ENCODE measurements at places on chromosomes 2 and 18. TPM values are rescaled to one million over a fixed set of nuclear protein-coding genes. Genes with fewer than 3 reads are reported as not detected.

DNA sequence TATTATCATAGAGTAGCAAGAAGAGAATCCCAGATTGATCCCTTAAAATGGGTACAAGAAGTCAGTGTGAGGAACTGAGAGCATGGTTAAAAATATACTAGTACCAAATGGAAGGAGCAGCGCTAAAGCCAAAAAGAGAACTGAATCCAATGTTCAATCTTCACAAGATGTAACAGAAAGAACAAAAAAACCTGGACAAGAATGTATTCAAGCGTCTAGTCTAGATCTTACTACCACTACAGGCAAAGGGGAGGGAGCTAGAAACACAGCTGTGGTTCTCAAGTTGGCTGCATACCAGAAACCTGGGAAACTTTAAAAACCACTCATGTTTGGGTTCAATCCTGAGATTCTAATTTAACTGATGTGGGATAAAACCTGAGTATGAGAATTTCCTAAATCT, 57.5 kb downstream of the PIAS2 start:
- no peak overlapping the region for H3K27ac ChIP-seq
- H3K4me1 ChIP-seq, result peaks cover 9% of the 10 kb centered on the region
- H3K4me3 ChIP-seq, result no peak overlapping the region
- no peaks in the 10 kb centered on the region for H3K36me3 ChIP-seq

- DNase-seq, result no peak
- no peaks in the 10 kb centered on the region for H3K36me3 ChIP-seq
- no peak overlapping the region for H3K4me3 ChIP-seq
- no peak overlapping the region for H3K27ac ChIP-seq
Observed at GRCh38 chr18:63098018-63098981, 221.3 kb downstream of the BCL2 start.

Gene SLC66A2
- 18.1 TPM for total RNA-seq

DNA sequence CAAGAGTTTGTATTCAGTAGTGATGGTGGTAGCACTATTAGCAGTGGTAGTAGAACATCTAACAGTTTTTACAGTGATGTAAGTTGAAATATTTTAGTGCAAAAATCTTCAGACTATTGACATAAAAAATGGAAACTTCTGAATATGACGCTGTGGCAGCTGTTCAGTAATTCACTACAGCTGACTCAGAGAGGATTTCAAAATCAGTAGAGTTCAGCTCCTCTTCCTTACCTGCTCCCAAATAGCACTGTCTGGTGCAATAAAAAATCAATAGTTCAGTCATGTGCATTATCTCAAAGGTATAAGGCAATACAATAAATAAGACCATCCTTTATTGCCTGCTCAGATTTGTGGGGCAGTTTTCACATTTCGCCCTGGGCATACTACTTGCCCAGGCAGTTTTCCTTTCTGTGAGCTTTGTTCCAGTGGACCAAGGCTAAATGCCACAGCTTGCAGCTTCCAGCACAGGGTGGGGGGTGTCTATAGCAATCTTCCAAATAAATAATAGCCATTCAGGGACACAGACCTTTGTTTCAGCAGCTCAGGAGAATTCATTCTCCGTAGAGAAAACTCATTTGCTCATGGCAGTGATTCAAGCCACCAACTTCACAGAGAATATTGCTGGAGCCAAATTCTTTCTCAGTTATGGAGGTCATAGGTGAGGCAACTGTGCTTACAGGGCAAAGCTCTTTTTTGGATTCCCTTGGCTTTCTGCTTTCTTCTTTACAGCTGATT, 33.9 kb upstream of the GORASP2 start:
- no peak for DNase-seq
- no peak overlapping the region for H3K27ac ChIP-seq
- H3K27me3 ChIP-seq, result no peaks in the 10 kb centered on the region
- no peak overlapping the region for H3K4me3 ChIP-seq
- no peaks in the 10 kb centered on the region for H3K36me3 ChIP-seq

Gene KYNU
- total RNA-seq, result not detected

DNA sequence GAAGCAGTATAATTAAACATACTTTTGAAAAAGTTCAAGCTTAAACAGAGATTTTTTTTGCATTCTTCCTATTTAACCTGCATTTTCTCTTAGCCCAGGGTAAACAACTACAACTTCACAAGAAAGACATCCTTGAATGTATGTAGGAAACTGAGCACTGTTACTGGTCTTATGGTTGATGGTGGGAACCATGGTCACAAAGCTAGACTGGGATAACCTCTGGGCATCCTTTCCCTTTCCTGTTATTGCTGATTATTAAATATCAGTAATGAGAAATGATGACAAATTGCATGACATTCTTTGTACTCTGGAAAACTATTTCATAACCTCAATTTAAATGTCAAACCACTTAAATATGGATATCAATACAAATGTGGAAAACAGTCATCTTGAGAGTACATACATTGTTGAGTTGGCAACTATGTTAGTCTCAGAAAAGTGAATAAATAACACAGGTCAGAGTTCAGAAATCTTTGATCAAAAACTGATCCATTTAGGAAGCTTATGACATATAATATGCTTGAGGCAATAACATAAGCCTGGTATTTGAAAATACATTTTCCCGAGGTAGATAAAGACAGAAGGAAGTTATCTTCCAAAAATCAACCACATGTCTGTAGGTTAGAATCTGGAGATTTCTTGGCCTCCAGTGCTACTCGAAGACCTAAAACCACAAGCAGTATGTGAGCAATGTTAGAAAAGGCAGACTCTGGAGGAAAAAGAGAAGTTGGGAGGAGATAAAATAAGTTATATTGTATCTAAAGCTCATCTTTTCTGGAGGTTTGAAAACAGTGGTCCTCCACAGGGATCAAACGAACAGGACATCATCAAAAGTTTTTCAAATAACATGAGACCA, 65.2 kb upstream of the ST8SIA5 start:
- no peak overlapping the region for H3K4me3 ChIP-seq
- H3K27ac ChIP-seq, result no peak overlapping the region
- H3K27me3 ChIP-seq, result no peaks in the 10 kb centered on the region

- H3K27me3 ChIP-seq, result no peaks in the 10 kb centered on the region
- peaks cover 38% of the 10 kb centered on the region for H3K36me3 ChIP-seq
- no peak for DNase-seq
Observed at GRCh38 chr2:3493615-3494007, 25.7 kb downstream of the ADI1 start.

Gene CETN1
- not detected for total RNA-seq

DNA sequence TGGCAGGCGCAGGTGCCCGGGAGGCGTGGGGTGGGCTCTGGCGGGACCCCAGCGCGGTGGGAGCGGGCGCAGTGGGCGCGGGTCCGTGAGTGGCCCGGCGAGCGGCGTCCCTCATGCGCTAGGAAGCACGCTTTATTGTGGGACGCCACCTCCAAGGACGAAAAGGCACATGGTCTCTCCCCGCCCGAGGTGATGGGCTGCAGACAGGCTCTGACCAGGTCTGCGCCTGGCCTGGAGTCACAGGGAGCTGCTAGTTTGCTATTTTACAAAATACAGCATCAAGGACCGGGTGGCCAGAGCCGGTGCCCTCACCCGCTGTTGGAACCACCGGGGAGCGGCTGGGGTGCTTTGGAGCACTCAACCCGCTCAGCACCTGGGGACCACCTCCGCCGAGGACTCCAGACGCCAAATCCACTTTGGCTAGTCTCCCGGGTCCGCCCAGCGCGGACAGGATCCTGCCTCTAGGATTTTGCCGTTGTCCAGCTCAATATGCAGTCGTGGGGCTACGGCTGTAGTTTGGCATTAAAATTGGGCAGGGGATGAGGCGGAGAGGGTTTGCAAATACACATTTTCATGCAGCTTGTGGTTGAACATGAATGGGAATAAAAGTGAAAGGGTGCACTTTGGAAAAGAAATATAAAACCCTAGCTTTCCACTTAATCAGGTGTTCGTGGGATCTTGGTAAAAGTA, 65.4 kb downstream of the LRRFIP1 start:
- H3K4me3 ChIP-seq, result peak overlapping the region; percentile 91
- H3K27ac ChIP-seq, result peak overlapping the region; percentile 96
- no peaks in the 10 kb centered on the region for H3K36me3 ChIP-seq
- peaks cover 68% of the 10 kb centered on the region for H3K4me1 ChIP-seq
- H3K27me3 ChIP-seq, result no peaks in the 10 kb centered on the region

Gene CMPK2
- total RNA-seq, result 2.9 TPM

GRCh38 chr2:126754240-126755004, 98.5 kb downstream of the GYPC start:
- H3K4me1 ChIP-seq, result no peaks in the 10 kb centered on the region
- DNase-seq, result no peak
- H3K27me3 ChIP-seq, result no peaks in the 10 kb centered on the region
- no peaks in the 10 kb centered on the region for H3K36me3 ChIP-seq
- no peak overlapping the region for H3K4me3 ChIP-seq
- no peak overlapping the region for H3K27ac ChIP-seq

GRCh38 chr2:214034417-214034816, 376.4 kb upstream of the VWC2L start:
- no peak overlapping the region for H3K27ac ChIP-seq
- H3K36me3 ChIP-seq, result no peaks in the 10 kb centered on the region

GRCh38 chr2:189581354-189582139, 961 bp upstream of the SLC40A1 start:
- H3K27ac ChIP-seq, result peak overlapping the region; percentile 91
- H3K36me3 ChIP-seq, result no peaks in the 10 kb centered on the region
- no peaks in the 10 kb centered on the region for H3K27me3 ChIP-seq
- H3K4me3 ChIP-seq, result peak overlapping the region; percentile 74
- H3K4me1 ChIP-seq, result peaks cover 46% of the 10 kb centered on the region

DNA sequence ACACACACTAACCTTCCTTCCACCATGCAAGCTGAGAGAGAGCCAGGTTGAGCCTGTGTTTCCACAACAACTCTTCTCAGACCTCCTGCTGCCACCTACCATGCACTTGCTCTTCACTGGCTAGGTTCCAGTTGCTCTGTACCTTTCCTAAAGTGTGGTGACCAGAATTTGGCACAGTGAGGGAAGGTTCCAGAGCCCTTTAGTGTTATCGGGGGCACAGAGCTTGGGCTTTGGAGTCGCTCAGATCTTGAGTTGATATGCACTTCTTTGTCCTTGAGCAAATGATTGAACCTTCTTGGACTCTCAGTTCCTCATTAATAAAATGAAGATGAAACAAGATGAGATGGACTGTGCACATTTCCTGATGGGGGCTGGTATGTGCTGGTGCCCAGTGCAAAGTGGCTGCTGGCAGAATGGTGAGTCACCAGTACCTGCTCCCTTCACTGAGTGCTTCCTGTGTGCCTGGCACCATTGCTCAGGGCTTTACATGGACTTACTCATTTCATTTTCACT, 47.1 kb downstream of the NEDD4L start:
- DNase-seq, result peak; percentile 52
- H3K27ac ChIP-seq, result peak overlapping the region; percentile 54
- peaks cover 37% of the 10 kb centered on the region for H3K4me1 ChIP-seq

DNA sequence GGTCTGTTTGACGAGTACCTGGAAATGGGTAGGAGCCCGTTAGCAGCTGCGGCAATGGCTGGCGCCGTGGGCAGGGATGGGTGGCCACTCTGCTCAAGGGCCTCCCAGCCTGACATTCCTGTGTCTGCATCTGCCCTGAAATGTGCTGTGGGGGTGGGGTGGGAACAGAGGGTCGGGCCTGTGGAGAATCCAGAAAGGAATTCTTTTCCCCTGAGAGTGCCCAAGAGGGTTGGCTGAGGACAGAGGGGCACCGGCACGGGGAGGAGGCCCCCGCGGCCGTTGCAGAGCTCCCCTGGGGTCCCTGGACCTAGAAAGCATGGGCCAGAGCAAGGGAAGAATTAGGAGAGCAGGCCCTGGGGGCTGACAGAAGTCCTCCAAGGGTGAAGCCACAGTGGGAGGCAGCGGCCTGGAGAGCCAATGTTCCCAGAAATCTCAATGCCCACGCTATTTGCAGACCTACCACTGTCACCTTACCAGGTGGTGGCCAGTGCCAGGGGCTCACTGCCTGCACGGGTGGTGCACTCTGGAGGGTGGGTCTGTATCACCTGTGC, 27.8 kb downstream of the ANO7 start:
- peaks cover 17% of the 10 kb centered on the region for H3K4me1 ChIP-seq
- no peak for DNase-seq
- no peak overlapping the region for H3K4me3 ChIP-seq
- H3K27ac ChIP-seq, result no peak overlapping the region
- H3K36me3 ChIP-seq, result no peaks in the 10 kb centered on the region

Gene PRKD3
- total RNA-seq, result 62.6 TPM

GRCh38 chr2:174446531-174446930, 40.3 kb downstream of the GPR155 start:
- DNase-seq, result no peak
- H3K4me3 ChIP-seq, result no peak overlapping the region

Gene SCN2A
- total RNA-seq, result 1.3 TPM

DNA sequence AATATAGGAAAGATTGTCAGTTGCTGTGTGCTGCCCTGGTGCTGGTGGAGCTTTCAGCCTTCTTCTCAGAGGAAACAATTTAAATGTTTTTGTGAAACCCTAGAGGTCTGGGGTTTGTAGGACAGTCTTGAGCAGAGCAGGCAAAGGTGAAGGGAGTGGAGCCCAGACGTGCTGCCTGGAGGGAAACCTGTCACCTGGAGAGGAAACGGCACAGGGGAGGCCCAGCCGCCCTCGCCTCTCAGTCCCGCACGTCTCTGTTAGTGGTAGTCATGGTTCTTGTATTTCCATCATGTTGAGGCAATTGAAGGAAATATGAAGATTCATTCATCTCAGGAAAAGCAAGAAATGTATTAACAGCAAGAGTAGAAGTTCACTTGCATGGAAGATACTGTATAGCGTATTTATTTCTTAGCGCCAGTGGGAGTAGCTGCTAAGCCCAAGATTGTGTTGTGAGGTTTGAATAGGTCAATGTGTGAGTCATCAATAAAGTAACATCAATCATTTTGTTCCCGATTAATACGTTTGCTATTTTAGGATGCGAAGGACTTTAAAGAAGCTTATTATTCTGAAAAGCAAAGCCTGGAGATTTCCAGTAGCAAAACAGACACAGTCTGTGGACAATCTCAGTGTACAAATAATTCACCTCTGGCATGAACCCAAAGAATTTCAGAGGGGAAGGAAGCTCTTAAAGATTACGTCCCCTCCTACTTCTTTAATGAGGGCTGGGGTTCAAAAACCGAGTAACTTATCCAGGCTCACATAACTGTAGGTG, 70.4 kb downstream of the LRRFIP1 start:
- peak; percentile 52 for DNase-seq
- H3K27me3 ChIP-seq, result no peaks in the 10 kb centered on the region
- peak overlapping the region; percentile 2 for H3K27ac ChIP-seq

DNA sequence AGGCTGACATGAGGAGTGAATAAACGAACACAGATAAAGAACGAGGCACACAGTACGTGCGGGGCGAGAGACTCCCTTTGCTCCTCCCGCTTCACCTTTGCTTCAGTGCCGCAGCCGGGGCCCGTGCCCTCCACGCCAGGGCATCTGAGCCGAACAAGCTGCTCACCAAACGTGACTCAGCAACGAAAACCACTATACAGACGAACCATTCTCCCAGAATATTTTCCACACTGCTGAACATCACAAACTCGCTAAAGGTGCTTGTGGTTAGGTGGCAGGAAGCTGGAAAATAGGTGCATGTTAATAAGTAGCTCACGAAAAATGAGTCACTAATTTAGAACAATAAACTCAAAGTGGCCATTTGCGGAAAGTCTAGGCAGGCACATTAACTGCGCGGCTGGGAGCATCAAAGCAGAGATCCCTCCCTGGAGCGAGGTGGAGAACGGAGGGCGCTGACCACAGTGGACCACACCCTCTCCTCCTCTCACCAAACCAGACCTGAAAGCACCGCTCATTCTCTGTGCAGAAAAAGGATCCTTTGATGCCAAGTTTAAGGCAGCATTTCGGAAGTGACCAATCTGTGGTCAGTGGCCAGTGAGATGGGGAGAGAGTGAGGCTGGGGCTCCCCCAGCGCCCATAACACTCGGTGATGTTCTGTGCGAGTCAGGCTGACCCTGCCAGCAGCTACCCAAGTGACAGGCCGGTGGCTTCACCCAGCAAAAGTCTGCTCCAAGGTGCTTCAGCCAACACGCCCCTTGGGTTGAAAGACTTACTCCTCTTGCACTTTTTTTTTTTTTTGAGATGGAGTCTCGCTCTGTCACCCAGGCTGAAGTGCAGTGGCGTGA, 153.2 kb downstream of the HDAC4 start:
- H3K27me3 ChIP-seq, result no peaks in the 10 kb centered on the region
- no peaks in the 10 kb centered on the region for H3K36me3 ChIP-seq
- no peak for DNase-seq
- no peak overlapping the region for H3K27ac ChIP-seq
